ENCODE measurements at places on chromosomes 1 and 21. TPM values are rescaled to one million over a fixed set of nuclear protein-coding genes. Genes with fewer than 3 reads are reported as not detected.

DNA sequence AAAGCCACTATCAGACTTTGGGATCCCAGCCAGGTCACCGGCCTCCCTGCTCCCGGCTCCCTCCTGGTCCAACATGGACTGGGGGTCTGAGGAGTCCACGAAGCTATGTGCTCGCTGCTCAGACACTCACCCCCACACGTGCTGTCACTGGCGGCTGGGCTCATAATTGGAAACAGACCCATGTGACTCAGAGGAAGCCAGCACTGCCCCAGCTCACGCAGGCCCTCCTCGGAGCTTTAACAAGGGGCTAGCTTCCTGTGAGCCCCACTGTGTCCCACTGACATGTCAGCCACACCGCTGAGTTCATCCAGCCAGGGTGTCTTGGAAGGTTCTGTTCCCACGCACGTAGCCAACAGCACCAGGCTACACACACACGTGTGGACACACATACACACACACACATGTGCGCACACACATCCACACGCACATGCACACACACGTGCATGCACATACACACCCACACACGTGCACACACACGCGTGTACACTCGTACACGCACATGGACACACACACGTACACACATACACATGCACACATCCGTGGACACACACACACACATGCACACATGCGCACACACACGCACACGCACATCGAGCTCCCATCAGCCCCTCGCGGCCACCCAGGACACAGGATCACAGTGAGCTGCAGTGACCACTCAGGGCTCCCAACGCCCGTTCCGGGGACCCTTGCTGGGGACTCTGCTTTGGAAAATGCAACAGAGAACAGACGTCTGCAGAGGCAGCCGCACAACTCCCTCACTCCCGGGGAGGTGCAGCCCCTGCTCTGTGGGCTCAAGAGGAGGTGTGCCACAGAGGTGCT lies 18.4 kb upstream of the COL6A2 start:
- peak; percentile 66 for DNase-seq

GRCh38 chr21:29166853-29167252 lies 36.4 kb downstream of the MAP3K7CL start:
- no peak for DNase-seq

DNA sequence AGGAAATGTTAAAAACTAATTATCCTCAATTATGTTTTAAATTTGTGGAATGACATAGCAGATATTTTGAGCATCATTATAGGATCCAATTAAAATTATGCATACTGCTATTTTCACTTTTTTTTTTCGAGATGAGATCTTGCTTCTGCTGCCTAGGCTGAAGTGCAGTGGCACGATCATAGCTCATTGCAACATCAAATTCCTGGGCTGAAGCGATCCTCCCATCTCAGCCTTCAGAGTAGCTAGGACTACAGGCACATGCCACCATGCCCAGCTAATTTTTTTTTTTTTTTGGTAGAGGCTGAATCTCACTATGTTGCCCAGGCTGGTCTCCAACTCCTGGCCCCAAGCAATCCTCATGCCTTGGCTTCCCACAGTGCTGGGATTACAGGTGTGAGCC lies 11.3 kb upstream of the SLC1A7 start:
- no peak for DNase-seq

DNA sequence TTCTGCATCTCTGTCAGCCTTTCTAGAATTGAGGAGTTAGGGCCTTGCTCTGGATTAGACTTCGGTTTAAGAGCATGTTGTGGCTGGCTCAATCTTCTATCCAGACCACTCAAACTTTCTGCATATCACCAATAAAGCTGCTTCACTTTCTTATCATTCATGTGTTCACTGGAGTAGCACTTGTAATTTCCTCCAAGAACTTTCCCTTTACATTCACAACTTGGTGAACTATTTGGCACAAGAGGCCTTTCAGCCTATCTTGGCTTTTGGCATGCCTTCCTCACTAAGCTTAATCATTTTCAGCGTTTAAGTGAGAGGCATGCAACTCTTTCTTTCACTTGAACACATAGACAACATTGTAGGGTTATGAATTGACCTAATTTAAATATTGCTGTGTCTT lies 3.6 kb upstream of the HORMAD1 start:
- no peak for DNase-seq

GRCh38 chr21:44360159-44360558 lies 6.7 kb downstream of the TRPM2 start:
- DNase-seq, result no peak

DNA sequence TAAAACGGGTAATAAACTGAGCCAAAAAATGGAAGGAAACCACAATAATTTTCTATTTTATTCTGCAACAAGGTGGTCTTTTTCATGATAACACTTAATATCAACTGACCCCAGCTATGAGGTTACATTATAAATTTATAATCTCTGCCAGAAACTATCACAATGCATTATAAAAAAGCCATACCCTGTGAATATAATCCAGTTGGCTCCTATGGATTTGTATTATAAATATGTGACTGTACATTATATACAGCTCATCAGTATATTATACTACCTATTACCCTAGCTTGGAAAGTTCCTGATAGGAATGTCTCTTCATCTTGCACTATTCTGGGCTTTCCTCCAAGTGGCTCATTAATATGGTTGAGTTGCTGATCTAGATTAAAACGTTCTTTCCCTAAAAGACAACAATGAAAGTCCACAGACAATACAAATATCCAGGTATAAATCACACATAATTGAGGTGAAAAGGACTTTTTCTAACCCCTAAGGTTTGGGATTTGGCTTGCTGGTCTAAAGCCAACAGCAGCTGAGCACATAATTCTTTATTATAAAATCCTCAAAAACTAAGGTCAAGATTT lies 487.7 kb downstream of the TTLL7 start:
- no peak for DNase-seq

DNA sequence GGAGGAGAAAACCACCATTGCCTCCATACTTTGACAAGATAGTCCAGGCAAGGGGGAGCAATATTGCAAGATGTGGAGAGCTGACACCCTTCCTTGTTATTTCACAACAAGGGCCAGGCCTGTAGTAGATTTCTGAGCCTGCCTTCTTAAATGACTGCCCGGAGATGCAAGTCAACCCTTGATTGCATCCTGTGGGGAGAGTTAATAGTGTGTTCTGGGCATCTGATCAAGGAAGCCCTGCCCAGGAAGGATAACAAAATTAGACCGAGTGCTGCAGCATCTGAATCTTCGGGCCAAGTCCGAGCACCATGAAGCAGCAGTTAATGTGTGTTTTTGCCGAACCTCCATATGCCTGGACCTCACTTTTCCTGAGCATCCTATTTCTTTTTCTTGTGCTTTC lies 382.3 kb downstream of the PRDM2 start:
- DNase-seq, result no peak

HIPK1 gene
- total RNA-seq, result 28.9 TPM

ECM1 gene
- 4.3 TPM for total RNA-seq

CDC42 gene
- 412 TPM for total RNA-seq

CFAP74 gene
- 4.6 TPM for total RNA-seq
